ENCODE measurements at places on chromosomes 16 and 17. TPM values are rescaled to one million over a fixed set of nuclear protein-coding genes. Genes with fewer than 3 reads are reported as not detected.
A peak's percentile ranks its signal among the peaks of the same experiment; 100 is the strongest.

Gene PRSS8
- 87.7 TPM for total RNA-seq

DNA sequence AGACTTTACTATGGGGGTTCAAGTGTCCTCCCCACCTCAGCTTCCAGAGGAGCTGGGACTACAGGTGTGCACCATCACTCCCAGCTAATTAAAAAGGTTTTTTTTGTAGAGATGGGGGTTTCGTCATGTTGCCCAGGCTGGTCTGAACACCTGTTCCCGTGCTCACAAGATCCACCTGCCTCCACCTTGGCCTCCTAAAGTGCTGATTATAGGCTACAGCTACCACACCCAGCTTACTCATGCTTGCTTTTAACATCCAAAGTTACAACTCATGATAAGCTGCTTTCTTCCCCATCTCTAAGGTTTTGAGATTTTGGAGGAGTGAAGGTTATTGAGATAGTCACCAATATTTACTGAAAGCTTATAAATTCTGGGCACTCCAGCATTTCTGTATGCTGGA lies 2.6 kb downstream of the NUP88 start:
- no peak for DNase-seq

Gene NPB
- 0.80 TPM for total RNA-seq

DNA sequence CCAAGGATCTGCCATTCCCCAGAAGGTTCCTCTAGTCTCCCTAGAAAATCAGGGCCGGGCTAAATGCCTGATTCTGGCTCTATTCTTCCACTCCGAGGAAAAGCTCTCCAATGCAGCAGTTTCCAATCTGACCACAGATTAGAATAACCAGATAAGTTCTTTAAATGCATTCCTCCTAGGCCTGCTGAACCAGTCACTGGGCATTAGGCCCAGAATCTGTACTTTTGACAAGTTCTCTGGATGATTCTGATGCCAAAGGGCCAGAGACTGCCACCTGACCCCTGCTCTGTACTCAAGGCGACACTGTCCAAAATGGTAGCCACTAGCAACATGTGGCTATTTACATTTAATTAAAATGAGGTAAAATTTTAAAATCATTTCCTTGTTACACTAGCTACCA lies 22.3 kb downstream of the MAP3K14 start:
- DNase-seq, result no peak

Gene CNGB1
- not detected for total RNA-seq

Gene ANKRD40CL
- not detected for total RNA-seq

DNA sequence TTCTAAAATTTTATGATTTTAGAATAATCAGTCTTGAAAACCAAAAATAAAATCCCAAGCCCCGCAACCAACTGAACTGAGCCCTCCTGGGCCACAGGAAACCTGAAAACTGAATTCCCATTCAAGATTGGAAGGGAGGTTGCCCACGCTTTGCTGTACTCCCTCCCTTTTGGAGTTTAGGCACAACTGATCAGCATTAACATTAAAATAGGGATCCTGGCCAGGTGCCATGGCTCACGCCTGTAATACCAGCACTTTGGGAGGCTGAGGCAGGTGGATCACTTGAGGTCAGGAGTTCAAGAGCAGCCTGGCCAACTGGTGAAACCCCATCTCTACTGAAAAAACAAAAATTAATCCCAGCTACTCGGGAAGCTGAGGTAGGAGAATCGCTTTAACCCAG lies 52.7 kb upstream of the NETO2 start:
- DNase-seq, result no peak

DNA sequence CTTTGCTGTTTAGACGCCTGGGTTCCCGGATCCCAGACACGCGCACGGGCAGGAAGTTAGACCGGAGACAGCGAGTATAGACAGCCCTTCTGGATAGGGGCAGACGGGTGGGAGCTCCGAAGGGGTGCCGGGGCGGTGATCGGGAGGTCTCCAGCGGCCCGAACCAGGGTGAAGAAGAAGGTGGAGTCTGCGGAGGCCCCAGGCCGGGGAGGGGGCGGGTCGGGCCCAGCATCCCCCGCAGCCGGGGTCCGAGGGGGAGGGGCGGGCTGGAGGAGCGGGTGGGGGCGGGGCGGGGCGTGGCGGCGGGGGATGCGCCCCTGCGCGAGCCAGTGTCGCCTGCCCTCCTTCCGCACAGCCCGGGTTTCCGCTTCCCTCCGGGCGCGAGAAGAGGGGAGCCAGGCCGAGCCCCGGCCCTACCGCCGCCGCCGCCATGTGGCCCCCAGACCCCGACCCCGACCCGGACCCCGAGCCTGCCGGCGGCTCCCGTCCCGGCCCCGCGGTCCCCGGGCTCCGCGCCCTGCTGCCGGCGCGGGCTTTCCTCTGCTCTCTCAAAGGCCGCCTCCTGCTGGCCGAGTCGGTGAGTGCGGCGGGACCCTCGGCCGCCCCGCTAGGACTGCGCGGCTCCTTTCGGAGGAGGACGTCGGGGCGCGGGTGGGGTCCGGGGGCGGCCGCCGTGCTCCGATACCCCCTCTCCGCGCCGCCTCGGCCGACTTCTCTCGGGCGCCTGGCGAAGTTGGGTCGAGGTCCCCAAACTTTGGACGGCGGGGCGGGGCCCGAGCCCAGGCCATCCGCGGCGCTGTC lies at the start of gene CMTM3:
CMTM3 (plus strand) TSS at position 329 of the 801 bp plus-strand sequence; CDS start at position 431, 102 bp downstream.
- DNase-seq, result no peak

Gene HBA2
- total RNA-seq, result not detected

Gene CD300C
- not detected for total RNA-seq

GRCh38 chr16:11966173-11966572 lies 1.2 kb downstream of the TNFRSF17 start:
- DNase-seq, result no peak

Gene CEMP1
- not detected for total RNA-seq

- DNase-seq, result no peak
Measured at GRCh38 chr16:8855972-8856371, 12.8 kb downstream of the CARHSP1 start.

DNA sequence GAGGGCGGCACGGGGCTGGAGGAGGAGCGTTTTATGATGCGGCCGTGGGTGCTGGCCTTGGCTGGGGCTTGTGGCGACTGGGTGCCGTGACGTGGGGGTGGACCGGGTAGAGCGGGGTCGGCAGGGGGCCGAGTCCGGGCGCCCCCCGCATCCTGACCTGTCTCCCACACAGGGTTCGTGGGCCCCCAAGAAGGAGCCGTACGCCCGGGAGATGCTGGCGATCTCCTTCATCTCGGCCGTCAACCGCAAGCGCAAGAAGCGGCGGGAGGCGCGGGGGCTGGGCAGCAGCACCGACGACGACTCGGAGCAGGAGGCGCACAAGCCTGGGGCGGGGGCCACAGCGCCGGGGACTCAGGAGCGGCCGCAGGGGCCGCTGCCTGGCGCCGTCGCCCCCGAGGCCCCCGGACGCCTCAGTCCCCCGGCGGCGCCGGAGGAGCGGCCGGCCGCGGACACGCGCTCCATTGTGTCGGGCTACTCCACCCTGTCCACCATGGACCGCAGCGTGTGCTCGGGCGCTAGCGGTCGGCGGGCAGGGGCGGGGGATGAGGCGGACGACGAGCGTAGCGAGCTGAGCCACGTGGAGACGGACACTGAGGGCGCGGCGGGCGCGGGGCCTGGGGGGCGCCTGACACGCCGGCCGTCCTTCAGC lies 81.6 kb downstream of the ARHGAP23 start:
- DNase-seq, result no peak

Gene CD300LG
- not detected for total RNA-seq

- DNase-seq, result no peak
Measured at GRCh38 chr16:23827057-23827456, 8.7 kb upstream of the PRKCB start.

DNA sequence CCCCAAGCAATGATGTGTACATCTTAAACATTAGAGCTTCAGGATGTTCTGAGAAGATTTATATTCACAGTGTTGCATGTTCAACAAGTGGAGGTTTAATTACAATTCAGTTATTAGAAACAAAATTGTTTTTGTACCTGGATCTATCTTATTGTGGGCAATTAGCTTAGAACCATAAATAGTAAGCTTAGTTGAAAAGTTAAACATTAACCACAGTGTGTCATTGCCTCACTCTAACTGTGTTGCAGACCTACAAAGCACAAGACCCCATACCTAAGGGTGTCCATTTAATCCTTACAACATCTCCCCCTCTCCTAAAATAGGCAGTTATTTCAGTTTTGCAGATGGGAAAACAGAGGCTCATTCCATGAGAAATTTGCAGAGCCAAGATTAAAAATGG lies 632.0 kb upstream of the SOX9 start:
- DNase-seq, result no peak

Gene DHRS7C
- total RNA-seq, result not detected

Gene MT1G
- total RNA-seq, result 17.7 TPM

- no peak for DNase-seq
Measured at GRCh38 chr16:4175849-4176248, 59.6 kb upstream of the ADCY9 start.

GRCh38 chr16:77468831-77469230 lies 34.0 kb upstream of the ADAMTS18 start:
- no peak for DNase-seq

DNA sequence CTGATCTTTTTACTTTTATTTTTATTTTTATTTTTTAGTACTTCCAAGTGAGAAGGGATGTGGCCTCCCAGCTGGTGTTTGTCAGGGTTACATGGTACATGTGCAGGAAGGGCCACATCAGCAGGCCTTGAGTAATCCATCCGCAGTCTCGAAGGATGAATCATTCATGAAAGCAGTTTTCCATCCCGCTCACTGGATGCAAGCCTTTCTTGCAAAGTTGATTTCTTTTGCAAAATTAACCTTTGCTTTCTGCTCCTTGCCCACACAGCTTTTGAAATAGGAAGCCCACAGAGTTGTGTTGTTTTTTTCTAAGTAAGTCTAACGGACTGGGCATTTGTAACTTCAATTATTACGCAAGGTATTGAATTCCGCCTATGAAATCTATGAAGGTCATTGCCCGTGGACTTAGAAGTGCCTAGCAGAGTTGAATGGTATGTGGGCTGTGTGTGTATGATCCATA lies 157.4 kb downstream of the PRKCA start:
- no peak for DNase-seq

Gene MLKL
- total RNA-seq, result 1.6 TPM

DNA sequence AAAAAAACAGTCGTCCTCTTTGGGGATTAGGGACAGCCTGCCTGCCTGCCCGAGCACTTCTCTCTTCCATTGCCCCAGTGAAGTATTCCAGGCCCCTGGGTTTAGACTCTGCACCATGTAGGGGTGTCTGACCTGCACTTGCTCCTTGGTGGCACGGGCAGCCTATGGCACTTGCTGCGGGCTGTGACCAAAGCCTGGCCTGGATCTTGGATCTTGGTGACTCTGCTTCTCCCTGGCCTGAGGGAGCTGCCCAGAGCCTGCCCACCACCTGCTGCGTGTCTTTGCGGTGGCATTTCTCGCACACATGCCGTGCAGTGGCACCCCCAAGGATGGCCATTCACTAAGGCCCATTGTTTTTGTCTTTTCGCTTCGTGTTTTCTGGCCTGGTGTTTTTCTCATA lies 6.1 kb upstream of the STH start:
- DNase-seq, result no peak

- DNase-seq, result no peak
Measured at GRCh38 chr17:81734405-81735263, 22.6 kb downstream of the SLC25A10 start.

- no peak for DNase-seq
Measured at GRCh38 chr17:47711366-47712099, 17.6 kb downstream of the TBKBP1 start.

GRCh38 chr17:11644265-11645212 lies 46.3 kb downstream of the DNAH9 start:
- peak; percentile 25 for DNase-seq

GRCh38 chr17:6666077-6666521 lies 14.5 kb downstream of the C17orf100 start:
- DNase-seq, result peak; percentile 72

GRCh38 chr16:75029854-75030253 lies 31.0 kb downstream of the ZNRF1 start:
- DNase-seq, result no peak

- DNase-seq, result no peak
Measured at GRCh38 chr17:50458701-50459676, 9.7 kb downstream of the CHAD start.

Gene KRTAP4-1
- total RNA-seq, result not detected

Gene SLC38A8
- total RNA-seq, result not detected

Gene IFT20
- 19.3 TPM for total RNA-seq

GRCh38 chr16:27290562-27290961 lies 22.0 kb upstream of the NSMCE1 start:
- no peak for DNase-seq

DNA sequence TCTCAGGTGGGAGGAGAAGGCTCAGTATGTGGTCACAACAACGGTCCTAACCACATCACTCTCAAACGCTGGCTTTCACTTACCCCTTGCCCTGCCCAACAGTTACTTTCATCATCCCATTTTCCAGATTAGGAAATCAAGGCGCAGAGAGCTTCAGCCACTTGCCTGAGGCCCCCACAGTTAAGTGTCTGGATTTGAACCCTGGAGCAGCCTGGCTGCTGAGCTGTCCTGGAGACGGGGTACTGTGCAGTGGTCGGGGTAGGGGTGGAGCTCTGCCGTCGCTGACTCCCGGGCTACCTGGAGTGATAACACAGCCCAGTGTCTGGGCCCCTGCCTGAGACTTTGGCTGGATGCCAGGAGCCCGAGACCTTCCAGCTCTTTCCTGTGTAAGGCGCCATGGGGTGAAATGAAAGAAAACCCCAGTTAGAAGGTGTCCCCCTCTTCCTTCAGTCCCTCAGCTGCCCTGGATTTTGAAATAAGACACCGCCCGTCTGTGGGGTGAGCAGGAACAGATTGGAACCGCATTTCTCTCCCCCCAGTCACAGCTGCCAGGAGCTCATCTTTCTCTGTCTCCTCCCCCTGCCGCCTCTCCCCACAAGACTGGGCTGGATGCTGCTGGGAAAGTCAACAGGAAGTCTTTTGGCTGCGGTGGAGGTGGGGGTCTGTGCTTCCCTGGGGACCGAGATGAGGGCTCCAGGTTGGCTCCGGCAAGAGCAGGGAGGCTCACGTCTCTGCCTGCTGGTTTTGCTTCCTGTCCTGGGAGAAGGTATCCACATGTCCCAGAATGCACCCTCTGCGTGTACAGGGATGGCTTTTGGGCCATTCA lies 280.2 kb downstream of the SEC14L1 start:
- no peak for DNase-seq

DNA sequence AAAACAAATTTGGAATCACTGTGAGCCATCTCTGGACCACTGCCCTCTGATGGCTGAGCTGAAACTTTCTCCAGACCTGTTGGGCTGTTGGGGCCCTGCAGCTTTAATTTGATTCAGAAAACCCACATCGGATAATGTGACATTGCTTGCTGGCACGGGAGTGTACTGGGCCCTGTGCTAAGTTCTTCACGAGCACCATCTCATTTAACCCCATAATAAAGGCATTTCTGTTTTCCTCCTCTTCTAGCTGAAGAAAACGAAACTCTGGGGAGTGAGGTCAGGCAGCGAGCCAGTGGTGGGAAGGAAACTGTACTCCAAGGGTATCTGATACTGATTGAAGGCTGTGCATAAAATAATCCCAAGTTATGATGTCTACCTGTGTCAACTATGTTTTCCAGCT lies 34.5 kb upstream of the TNRC6A start:
- DNase-seq, result no peak

Gene GAST
- total RNA-seq, result not detected

Gene SCARF1
- total RNA-seq, result 1.6 TPM

Gene UBFD1
- total RNA-seq, result 104 TPM

GRCh38 chr16:9384141-9384540 lies 292.7 kb downstream of the HAPSTR1 start:
- no peak for DNase-seq
